ENCODE measurements at places on chromosomes 2 and 18.

DNA sequence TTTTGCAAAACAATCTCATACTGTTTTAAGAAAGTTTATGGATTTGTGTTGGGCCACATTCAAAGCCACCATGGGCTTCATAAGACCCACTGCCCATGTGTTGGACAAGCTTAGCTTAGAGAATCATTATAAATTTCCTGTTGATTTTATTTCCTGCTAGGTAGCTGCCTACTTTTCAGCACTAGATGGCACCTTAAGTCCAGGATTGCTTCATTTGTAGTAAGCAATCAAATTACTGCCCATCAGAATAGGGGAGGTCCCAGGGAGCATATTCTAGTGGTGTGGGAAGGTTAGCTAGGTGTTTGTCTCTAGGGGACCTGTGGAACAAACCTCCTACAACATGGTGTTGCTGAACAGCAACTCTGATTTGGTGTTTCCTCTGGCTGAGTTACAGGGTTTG lies 11.0 kb upstream of the DCDC2C start:
- no peak for DNase-seq

DNA sequence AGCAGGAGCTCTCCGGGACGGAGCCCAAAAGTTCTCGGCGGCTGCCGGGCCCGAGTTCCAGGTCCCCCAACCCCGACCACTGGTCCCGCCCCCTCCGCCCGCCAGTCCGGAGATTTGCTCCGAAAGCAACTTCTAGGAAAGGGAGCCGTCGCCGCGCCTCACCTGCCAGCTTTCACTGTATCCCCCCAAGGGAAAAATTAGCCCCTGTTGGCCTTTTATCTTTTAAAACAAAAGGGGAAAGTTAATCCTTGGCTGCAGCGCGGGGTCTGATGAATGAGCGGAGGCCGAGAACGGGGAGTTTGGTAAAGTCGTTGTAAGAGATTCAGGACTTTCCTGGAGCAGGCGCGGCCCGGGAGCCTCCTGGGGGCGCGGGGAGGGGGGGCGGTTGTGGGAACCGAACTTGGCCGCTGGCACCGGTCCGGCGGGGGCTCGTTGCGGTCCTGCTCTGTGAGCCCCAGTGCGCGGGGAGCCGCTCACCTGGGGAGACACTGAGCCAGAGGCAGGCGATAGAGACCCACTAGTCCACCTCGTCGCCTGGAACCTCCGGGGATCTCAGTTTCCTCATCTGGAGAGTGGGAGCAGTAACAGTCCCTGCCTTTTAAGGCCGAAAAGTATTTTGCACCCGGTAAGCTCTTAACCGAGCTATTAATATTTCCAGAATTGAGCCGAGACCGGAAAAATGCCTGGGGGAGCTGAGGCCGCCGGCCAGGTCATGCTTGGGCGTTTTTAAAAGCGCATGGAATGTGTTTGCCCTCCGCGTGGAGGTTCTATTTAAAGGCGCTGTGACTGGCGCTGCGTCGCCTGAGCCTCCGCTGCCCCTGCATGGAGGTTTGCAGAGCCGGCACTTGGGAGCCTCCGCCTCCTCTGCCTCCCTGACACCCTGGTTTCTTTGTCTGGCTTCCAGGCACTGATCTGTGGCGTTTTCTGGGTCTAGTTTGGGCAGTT lies 1.1 kb downstream of the EFHD1 start:
- DNase-seq = no peak

DNA sequence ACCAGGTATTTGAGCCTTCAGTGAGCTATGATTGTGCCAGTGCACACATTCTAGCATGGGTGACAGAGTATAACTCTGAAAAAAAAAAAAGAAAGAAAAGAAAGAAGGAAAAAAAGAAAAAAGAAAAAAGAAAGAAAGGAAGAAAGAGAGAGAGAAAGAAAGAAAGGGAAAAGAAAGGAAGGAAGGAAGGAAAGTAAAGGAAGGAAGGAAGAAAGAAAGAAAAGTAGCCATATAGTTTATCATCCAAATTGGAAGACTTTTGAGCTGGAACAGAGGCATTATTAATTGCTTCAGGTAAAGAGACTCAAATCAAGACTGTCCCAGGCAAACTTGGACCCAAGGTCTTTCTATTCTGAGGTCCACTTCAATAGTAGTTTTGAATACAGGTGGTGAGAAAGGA lies 32.9 kb upstream of the ZEB2 start:
- DNase-seq = no peak

GRCh38 chr2:172545408-172546075 lies 10.3 kb upstream of the PDK1 start:
- no peak for DNase-seq

GRCh38 chr18:71249791-71250190 lies 960.9 kb downstream of the SOCS6 start:
- DNase-seq = no peak

DNA sequence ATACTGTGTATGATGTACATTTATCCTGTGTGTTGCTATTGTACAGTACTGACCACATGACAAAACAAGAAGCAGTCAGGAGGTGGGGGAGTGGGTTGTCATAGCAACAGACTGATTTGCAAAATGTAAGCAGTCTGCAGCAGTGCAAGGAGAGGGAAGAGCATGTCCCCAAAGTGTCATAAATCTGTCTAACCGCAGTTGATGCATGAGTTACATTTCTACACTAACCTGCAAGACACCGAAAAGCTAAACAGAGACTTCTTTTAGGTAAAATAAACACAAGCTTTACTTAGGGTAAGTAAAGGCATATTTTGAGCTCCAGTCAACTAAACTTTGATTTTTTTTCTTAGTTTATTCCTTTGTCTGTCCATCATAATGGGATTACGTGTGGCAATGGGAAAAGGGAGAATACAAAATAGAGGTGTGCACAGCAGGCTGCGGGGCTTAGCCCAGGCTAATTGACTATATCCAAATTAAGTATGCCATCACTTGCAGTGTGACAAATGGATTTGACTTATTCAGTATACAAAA lies 134.5 kb downstream of the MEIS1 start:
- DNase-seq = no peak

DNA sequence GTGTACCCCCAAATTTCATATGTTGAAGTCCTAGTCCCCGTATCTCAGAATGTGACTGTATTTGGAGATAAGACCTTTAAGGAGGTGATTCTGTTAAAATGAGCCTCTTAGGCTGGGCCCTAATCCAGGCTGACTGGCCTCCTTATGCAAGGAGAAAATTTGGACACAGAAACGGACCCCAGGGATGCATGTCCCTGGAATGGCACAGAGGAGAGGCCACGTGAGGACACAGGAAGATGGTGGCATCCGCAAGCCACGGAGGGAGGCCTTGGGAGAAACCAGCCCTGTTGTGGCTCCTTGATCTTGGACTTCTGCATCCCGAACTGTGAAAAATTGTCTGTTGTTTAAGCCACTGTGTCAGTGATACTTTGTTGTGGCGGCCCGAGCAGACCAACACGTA lies 150.7 kb downstream of the COL4A4 start:
- DNase-seq = no peak

DNA sequence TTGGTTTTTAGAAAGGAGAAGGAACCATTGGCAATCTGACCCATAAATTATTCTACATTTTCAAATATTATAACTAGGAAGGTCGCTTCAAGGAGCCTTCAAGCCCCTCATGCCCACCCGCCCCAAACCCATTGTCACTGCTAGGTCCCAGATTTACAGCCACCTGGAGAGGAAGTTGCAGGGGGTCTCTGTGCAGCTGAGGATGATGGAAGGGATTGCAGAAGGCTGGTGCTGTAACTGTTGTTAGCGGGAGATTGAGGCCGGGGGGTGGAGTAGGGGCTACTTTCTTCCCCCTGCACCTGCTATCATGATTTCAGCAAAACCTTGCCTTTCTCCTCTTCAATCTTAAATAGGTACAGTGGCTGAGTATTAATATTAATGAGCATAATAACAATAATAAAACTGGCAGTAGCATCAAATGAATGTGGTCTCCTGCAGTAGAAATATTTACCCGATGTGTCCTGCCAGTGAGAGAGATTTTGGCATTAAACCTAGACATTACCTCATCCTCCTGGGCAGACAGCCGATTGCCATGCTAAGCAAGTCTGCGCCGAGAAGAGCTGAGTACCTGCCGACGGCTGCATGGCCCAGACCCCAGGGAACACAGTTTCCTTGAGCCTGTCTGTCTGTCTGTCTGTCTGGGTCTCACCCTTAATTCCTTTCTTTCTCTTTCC lies 225.4 kb downstream of the FAM210A start:
- DNase-seq = no peak

DNA sequence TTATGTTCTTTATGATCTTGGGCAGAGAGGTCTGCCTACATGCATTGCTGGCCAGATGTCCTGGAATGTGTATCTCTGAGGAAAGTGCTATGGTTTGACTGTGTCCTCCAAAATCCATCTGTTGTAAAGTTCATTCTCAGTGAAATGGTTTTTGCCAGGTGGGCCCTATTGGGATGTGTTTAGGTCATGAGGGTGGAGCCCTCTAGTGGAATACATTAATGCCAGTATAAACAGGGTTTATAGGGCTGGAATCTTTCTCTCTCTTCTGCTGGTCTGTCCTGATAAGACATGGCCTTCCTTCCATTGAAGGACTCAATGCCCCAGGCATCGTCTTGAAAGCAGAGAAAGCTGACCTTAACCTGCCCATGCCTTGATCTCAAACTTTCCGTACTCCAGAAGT lies 258.5 kb downstream of the RPIA start:
- no peak for DNase-seq

DNA sequence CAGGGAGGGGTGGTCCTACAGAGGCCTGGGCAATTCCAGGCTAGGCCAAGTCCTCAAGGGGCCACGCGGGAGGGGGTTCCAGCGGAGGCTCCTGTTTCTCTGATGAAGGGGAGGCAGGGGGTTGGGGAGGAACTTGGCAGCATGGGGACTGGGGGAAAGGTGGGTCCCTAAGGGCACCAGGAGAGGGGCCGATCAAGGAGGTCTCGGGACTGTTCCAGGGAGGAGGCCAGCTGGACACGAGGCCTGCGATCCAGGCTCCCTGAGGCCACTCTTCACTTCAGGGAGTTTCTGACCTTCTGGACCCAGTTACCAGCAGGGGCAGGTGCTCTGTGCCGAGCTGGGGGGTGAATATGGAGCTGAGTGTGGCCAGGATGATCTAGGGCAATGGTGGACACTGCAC lies 71.5 kb downstream of the ASB1 start:
- no peak for DNase-seq

DNA sequence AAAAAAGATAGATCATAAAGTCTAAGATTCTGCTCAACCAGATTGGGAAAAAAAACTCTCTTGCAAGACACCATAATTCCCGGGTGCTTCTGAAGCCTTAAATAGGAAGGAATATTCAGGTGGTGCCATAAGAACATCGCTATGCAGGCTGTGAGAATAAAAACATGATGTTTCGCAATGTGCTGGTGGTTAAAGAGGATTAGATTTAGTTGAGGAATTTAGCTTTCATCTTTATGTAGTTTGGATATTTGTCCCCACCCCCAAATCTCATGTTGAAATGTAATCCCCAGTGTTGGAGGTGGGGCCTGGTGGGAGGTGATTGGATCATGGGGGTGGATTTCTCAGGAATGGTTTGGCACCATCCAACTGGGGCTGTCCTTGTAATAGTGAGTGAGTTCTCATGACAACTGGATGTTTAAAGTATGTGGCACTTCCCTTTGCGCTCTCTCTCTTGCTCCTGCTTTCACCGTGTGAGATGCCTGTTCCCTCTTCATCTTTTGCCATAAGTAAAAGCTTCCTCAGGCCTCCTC lies 132.2 kb downstream of the AKAIN1 start:
- DNase-seq = no peak

DNA sequence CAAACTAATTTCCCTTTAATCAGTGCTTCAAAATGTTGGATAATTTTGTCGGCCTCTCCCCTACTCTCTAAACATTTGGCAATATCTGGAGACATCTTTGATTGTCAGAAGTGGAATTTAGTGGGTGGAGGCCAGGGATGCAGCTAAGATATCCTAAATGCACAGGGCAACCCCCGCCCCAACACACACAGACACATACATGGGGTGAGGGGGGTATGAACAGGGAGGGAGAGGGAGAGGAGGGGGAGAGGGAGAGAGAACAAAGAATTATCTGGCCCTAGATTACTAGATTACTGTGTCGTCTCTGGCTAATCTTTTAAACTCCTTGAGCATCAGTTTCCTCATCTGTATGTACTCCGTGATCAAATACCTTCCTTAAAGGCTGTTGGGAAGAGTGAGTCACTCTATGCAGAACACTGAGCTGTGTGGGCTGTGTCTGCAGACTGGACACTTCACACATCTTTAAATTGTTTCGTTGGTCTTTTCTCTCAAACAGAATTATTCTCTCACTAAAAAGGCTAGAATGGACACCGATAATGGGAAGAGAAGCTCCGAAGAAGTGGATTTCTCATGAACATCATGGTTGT lies 2.9 kb downstream of the RNF149 start:
- DNase-seq = no peak

GRCh38 chr2:156124458-156124857 lies 208.1 kb downstream of the NR4A2 start:
- no peak for DNase-seq

GRCh38 chr2:25109822-25110221 lies 58.6 kb downstream of the POMC start:
- no peak for DNase-seq

DNA sequence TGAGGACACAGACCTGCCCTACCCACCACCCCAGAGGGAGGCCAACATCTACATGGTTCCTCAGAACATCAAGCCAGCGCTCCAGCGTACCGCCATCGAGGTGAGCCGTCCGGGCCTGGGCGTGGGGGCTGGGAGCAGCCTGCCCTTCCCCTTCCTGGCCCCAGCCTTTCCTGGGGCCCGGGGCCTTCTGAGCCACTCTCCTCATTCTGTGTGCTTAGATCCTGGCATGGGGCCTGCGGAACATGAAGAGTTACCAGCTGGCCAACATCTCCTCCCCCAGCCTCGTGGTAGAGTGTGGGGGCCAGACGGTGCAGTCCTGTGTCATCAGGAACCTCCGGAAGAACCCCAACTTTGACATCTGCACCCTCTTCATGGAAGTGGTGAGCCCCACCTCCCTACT lies 157.9 kb downstream of the DYSF start:
- DNase-seq = no peak

DNA sequence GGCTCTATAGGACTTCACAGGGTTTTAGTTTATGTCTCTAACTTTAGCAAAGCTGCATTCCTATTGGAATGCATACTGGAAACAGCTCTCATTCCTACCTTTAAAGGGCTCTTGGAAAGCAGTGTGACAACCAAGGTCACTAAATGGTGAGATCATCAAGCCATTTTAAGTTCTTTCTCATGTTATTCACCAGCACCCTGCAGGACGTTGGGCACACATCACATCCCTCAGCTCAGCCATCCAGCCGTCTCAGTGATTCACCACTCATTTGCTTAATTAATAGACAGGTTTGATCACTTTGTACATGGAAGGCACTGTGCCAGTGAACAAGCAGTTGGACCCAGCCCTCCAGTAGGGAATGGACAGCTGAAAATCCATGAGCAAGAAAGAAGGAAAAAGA lies 32.2 kb upstream of the RBM44 start:
- DNase-seq = no peak

DNA sequence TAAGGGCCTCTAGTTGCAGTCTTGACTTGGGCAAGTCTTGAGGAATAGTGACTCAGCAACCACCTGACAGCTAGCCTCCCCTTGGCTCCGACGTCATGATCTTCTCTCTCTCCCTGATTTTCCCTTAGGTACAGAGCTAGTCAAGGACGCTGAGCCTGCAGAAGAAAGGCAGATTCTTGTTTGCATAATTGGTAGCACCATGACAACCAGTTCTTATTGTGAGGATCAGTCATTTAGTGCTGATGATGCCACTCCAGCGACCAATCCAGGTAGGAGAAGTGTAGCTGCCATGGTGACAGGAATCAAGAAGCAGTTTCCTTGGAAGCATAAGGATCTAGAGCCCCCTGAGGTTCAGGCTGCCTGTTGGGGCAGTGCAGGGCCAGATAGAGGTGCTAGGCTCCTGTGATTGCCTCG lies 2.8 kb upstream of the RESP18 start:
- DNase-seq = no peak
